ENCODE measurements at places on chromosomes 6 and 20.

GRCh38 chr6:139364302-139364981 lies 10.0 kb downstream of the CITED2 start:
- peak; percentile 59 for DNase-seq

DNA sequence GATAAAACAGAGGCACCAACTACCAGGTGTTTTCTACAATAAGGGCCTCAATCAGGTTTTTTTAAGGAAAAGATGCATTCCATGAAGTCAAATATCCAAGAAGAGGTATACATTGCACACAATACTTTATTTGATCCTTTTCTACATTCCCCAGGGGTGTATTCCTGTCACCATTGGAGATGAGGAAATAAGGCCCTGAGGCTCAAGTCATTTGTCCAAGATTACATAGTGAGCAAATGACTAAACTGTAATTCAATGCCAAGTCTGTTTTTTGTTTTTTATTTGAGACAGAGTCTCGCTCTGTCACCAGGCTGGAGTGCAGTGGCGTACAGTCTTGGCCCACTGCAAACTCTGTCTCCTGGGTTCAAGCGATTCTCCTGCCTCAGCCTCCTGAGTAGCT lies 69.2 kb upstream of the CDYL start:
- no peak for DNase-seq

DNA sequence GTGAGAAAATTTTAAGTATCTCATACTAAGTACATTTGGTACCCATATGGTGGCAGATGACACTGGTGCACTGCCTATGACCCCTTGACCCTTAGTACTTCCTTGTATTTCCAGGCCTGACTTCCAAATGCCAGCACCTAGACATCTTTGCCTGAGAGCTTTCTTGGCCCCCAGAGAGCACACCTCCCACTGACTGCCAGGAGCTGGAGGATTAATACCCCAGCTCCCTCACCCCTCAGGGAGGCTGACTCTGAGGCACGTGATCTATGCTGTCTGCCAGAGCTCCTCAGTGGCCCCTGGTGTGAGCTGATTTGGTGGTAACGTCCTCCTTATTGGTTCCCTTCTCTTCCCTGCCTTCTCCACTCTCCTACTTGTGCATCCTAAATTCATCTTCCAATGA lies 38.0 kb downstream of the BFSP1 start:
- no peak for DNase-seq

GRCh38 chr6:166365221-166365620 lies 17.5 kb downstream of the MPC1 start:
- DNase-seq = no peak

DNA sequence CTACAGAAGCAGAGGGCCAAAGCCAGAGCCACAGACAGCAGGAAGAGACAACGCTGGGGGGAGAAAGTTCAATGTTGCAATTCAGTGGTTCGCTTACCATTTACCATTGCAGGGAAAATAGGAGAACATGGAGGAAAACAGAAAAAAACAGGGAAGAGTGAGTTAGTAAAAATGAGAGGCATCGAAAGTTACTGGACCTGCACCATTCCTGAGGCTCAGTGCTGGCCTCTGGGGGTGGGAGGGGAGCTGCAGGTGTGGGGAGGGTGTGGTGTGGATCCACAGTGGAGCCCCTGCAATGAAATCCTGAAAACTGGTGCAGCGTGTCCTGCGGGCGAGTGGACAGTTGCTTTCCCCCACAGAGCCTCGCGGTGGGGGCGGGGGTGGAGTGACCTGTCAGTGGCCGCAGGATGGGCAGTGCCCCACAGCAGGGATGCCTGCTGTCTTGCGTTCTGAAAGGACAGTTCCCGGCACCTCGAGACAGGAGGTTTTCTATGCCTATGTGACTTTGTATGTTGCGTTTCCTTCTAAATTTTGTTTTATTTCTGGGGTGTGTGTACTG lies 5.7 kb downstream of the TMEM181 start:
- DNase-seq = no peak

All from NCI-H526 treated with DMSO at 0.1 percent for 48 hours (cell line).